ENCODE measurements at places on chromosomes 13 and 19.

GRCh38 chr19:5018224-5019015 is 49.5 kb downstream of the KDM4B start:
- DNase-seq = no peak

DNA sequence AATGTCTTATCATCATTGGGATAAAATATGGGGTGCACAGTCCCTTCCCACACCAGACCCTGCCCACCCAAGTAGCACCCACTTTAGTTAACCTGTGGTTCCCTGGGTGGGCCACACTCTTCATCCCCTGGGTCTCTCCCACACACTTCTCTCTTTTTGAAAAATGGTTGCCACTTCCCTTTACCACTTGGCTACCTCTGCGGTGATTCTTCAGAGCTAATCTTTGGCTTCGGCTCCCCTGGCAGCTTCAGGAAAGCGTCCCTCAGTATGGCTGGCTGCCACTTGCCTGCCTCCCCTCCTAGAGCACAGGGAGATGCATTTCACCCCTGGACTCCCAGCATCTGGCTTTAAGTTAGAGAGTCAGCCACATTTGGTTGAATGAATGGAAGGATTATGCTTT is 18.2 kb downstream of the CCNA1 start:
- no peak for DNase-seq

- DNase-seq = peak; percentile 24
Measured at GRCh38 chr19:7670150-7670783, 1.4 kb downstream of the RETN start.

DNA sequence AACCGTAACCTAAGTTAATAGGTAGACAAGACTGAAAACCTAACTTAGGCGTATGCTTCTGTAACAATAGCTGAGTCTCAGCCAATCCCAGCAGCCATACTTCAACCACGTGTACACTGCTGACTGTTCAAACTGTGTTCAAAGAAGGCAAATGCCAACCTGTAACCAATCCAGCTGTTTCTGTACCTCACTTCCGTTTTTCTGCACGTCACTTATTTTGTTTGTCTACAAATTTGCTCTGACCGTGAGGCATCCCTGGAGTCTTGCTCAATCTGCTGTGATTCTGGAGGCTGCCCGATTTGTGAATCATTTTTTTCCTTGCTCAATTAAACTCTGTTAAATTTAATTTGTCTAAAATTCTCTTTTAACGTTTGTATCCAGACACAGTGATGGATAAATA is 59.2 kb downstream of the EDNRB start:
- DNase-seq = no peak

DNA sequence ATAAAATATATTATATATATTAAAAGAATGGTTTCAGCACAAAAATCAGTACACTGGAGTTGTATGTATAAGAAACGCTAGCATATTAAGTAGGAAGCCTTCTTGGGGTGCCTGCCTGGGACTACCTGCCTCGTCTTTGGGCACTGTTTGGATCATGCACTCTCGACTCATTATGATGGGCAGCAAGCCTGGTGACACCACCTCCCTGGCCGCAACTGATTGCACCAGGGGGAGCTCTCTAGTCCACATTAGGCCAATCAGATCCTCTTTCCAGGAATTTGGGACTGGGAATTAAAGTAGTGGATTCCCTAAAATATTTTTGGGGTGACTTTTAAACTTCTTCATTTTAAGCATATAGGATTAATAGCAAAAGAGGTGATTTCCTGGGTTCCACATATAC is 56.0 kb upstream of the RGCC start:
- no peak for DNase-seq

DNA sequence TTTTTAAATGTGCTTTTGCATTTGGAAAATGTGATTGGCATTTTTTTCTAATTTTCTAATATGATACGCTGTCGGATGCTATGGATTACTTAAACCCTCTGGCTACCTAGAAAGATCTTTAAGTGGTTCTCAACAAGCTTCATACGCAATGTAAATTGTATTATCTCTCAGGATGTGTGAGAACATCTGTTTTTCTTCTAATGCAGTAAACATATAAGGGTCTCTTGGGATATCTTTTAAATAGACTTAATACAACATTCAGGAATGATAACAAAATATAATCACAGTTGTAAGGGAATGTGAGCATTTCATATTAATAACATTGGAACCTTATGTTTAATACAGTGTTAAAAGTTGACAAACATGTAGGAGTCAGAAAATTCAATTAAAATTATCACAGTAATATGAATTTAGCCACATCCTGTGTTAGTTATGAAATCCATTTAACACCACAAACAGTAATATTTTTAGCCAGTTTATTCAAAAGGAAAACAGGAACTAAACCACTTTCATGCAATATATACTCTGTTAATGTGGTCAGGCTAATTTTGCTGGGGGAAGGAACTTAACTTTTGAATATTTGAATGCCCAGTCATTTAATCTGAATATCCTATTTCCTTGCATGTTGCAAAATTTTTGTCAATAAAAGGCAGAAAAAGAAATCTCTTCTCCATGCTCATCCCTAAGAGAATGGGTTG is 15.0 kb upstream of the ALOX5AP start:
- DNase-seq = no peak

- DNase-seq = no peak
Measured at GRCh38 chr13:104491916-104492315, 1425.7 kb upstream of the SLC10A2 start.

DNA sequence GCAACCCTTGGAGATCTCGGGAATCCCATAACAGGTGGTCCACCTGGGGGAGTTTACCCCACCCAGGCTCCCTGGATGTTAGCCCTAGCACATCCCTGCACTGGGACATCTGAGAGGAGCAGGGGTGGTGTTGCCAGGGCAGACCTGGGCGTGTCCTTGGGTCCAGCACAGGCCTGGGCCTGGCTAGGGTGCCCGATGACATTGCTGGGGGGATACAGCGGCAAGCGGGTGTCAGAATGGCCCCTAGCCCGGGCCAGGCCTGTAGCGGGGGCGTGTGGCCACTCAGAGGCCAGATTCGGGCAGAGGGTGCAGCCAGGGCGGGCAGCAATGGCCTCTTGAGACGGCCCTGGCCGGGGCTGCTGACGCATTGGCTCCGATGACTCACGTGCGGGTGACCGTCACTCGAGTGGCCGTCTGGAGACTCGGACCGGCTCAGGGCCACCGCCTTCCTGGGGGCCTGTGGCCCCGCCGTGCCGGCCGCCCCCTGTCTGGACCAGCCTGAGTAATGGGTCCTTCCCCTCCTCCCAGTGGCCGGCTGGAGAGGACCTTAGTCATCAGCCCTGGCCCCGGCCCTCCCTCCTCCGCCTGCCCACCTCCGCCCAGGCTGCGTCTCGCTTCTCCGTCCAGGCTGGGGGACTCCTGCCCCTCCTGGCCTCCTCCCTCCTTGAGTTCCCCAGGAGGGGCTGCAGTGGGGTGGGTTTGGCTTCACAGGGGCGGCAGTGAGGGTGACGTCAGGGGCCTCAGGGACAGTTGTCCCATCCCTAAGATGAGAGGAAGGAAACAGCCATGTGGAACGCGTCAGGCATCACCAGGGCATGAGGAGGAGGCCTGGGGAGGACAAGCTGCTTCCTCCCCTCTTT is 23.2 kb upstream of the CRTC1 start:
- DNase-seq = no peak

DNA sequence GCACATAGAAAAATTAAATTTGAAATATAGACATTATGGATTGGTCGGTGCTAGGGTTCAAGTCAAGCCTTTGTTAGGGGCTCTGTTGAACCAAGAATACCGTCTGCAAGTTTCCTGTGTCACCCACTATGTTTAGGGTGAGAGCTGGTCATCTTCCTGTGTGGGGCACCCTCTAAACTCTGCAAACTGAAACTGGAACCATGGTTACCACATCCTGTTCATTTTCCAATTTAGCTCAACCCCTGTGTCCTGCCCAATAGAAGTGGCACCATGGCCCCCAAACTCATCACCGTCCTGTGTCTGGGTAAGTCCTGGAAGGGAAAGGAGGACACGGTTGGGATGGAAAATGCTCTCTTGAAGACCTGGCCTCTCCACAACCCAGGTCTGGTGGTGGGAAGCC is 29.9 kb downstream of the LAIR2 start:
- no peak for DNase-seq

DNA sequence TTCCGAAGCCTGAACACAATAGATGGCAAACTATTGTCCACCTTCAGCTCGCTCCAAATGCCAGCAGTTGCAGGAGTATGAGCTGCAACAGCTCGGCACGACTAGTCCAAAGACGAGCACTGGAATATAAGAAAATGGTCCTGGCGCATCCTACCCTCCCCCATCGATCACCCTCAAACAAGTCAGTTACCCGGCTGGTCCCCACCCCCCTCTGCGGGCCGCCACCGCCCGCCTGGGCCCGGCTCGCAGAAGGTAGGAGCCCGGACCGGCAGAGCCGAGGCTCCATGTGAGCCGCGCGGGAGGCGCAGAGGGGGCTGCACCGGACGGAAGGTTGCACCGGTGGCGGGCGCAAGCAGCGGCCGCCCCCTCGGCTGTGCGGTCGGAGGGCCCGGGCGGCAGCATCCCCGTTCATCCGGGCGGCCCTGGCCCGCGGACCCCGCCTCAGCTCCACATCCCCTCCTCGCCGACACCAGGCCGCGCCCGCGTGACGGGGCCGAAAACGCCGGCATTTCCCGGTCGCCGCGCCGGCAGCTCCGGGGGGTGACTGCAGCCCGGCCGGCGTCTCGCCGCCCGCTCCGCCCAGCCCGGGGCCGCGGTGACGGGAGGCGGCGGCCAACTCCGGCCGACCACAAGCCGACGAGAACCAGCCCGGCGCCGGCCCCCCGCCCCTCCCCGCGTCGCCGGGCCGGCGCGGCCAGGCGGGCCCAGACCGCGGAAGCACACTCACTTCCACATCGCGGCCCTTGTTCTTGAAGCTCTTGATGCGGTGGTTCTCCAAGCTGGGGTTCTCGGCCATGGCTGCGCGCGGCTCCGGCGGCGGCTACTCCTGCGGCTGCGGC is 552 bp downstream of the KPNA3 start:
- DNase-seq = peak; percentile 64

- DNase-seq = no peak
Measured at GRCh38 chr19:33350538-33351309, 22.8 kb upstream of the CEBPG start.

- DNase-seq = no peak
Measured at GRCh38 chr19:41332000-41332399, 21.7 kb downstream of the TGFB1 start.

- DNase-seq = no peak
Measured at GRCh38 chr13:90084684-90085290, 1262.7 kb upstream of the MIR17HG start.

DNA sequence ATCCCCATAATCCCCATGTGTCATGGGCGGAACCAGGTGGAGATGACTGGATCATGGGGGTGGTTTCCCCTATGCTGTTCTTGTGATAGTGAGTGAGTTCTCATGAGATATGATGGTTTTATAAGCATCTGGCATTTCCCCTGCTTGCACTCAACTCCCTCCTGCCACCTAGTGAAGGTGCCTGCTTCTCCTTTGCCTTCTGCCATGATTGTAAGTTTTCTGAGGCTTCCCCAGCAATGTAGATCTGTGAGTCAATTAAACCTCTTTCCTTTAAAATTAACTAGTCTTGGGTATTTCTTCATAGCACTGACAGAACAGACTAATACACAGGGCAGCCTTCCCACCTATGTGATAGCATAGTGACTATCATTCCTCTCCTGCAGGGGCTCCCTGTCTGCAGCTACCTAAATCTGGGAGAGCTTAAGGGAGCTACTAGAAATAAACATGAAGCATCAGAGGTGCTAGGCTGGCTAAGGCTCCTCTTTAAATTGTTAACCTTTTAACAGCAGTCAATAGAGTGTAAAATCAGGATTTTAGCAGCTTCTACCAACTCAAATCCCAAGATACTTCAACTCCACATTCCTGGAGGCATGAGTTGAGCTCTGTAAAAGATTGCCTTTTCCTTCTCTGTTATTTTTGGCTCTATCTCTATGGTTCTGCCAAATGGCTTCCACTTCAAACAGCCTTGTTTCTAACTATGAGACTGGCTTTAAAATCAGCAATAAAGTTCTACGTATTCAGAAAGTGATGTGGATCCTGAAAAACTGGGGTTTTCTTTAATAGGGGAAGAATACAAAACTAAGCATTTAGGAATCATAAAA is 112.3 kb downstream of the VWA8 start:
- no peak for DNase-seq

- no peak for DNase-seq
Measured at GRCh38 chr19:14795078-14795721, 16.8 kb upstream of the ADGRE2 start.

- DNase-seq = no peak
Measured at GRCh38 chr19:50718255-50719118, 1.1 kb downstream of the SHANK1 start.

DNA sequence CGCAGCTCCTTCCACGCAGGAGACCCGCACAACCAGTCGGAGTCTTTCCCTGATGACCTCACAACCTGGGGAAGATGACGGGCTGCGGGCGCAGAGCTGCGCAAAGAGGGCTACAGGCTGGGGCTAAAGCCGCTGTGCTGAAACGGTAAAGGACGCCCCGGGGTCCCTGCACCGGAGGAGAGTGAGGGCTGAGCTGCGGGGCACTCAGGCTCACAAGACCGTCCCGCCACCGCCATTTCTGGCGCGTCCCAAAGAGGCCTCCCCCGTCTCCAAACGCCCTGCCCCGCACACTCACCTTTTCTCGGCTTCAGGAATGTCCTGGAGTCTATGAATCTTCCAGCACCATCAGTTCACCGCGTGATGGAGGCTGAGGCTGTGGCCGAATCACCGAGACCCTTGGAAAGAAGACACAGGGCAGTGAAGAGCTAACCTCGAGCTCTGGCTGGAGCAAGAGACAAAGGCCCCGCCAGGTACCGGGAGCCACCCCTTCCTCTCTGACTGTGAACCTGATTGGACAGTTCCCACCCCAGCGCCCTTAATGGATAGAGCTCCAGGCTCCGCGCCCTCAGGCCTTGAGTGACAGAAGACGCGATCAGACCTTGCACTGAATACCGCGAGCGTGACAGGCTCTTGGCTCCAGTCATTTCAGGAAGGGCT is 41.8 kb upstream of the ZNF429 start:
- peak; percentile 15 for DNase-seq

DNA sequence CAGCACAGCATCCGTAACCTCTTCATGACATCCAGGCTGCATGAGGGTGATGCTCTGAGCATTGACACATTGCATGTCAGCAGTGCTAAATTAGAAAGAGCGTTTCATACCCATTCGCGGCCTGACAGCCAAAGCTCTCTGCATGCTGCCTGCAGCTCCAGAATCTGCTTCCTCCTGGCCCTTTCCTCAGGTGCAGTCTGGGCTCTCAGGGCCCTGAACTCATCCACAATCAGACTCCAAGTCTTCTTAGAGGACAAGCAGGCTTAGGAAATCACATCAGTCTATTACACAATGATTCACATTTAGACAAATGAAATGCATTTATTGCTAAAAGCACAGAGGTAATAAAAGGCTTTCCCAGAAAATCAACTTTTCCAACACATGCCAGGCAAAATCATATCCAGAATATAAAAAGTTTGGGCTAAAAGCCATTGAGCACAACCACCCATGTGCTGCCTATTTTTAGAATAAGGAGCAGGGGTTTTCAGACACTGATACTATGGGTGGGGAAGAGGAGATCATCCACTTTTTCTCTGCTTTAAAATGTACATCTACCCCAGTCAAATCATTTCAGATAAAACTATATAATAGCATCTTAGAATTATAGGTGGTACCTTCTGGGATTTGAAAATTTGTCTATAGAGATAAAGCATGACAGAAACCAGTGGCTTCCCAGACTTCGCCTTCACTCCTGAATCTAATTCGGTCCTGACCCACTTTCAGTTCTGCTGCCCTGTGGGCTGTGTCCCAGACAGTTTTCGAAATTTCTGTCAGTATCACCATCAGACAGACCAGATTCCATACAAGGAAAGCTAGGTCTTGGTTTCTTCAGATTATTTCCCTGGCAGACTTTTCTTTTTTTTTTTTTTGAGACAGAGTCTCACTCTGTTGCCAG is 109.3 kb downstream of the COL4A2 start:
- no peak for DNase-seq

- no peak for DNase-seq
Measured at GRCh38 chr19:38975214-38975860, at the start of gene FBXO17. Gene FBXO17, minus strand, starts transcription at chr19:38975742. Its CDS starts 25,423 bp downstream, at chr19:38950319.
